Peyer's patch (tissue), 4 donors: ENCODE measurements at places on chromosomes 2 and 18.

DNA sequence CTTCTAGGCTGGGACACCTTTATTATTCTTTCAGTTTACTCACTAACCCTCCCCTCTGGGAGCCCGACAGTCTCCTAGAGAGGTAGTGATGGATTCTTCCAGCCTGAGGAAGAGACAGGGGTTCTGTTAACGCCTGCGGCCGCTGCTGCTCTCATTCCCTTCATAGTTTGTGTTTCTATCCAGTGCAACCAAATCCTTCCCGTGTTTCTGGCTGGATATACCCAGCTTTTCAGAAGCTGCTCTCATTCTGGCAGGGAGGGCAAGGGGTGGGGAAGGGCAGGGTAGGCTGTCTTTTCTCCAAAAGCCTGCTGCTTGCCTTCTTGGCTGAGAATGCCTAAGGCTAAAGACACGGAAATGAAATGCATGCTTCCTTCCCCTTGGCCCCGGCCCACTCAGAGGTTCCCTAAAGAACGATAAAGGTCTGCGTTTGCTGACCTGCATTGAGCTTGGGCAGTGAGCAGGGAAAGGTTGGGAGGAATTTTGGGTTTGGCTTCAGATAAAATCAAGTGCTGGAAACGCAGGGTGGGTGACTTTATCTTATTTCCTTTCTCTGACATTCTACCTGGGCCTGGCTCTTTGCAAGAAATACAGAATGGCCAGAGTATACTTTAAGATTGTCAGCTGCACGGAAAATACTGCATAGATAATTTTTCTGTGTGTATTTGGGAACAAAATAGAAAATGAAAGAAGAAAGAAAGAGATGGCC is 390.9 kb downstream of the NBAS start:
- DNase-seq = no peak

- DNase-seq = no peak
Measured at GRCh38 chr18:36757081-36757480, 71.7 kb downstream of the TPGS2 start.

DNA sequence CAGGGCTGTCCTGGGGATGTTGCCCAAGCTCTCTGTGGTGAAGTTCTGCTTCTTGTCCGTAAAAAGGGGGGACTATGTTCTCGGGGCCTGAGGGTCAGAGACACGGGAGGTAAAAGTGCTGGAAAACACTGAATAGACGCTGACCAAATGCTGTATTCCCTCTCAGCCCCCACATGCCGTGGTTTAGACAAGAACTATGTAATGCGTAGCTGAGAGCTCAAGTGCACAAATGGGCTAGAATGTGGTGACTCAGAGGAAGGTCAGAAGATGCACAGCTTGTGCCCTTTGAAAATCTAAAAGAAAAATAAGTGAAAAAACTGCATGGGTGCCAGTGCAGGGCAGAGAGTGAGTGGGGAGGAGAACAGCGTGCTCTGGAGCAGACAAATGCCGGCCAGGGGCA is 80.3 kb upstream of the MAP4K4 start:
- DNase-seq = no peak

DNA sequence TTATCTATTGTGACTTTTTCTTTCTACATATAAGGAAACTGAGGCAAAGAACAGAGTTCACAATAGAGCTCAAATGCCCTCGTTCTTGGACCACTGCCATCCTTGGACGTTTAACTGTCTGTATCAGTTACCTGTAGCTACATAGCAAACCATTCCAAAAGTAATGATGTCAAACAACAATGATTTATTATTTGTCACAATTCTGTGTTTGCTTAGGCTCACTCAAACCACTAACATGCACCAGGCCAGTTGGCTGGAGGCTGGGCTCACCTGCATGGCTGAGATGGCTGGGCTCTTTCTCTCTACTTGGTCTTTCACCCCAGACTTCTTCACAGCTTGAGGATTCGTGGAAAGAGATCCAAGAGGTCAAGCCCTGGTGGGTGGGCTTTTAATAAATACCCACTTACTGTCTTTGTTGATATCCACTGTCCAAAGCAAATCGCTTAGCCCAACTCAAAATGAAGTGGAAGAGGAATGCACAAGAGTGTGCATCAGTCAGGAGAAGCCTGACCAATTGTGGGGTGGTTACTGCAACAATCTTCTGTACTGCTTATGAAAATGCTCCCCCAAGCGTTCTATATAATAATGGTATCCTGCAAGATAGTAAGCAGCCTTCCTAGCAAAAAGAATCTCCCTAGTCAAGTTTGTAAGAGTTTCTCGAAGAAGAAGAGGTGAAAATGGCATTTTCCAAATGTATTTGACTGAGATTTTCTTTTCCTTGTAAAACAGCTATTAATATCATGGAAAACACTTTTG is 163.5 kb upstream of the NT5C1B start:
- no peak for DNase-seq

- no peak for DNase-seq
Measured at GRCh38 chr2:177592945-177593344, 200.4 kb downstream of the AGPS start.

DNA sequence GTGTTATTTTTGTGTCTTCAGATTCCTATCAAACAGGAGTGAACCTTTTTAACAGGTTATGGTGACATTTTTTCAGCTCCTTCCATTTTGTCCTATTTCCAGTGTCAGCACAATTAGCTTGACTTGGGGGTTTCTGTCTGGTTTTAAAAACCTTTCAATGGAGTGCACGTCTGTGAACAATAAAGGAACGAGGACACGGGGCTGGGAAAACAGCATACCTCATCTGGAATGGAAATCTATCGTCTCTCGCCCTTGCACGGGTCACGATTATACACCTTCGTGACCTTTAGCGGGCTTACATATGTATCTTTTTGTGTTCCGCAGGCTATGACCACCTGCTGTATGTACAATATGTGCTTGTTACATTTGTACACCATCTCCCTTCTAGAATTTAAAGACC is 2.3 kb upstream of the ZNF532 start:
- no peak for DNase-seq

DNA sequence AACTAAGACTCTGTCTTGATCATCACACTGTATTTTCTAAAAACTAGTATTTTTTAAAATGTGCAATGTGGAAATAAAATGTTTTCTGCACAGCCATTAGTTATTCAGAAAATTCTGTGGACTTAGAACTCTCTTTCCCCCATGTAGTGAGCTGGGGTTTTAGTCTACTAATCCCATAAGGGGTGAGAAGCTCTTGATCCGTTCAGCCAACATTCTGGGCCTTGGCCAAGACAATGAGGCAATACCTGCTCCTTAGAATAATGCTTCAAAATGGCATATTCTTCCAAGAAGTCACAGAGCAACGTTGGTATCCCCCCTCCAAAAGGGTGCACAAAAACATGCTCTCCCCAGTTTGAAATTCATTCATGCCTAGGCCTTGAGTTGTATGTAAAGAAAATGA is 4.0 kb downstream of the REEP1 start:
- DNase-seq = no peak
